Activated naive CD8-positive, alpha-beta T cell treated with anti-CD3 and anti-CD28 coated beads, Interleukin-2, amount 10 ng/mL, durations not matched to agents 7 days and 5 days (primary cell): ENCODE measurements at places on chromosomes 11 and 22. TPM values are rescaled to one million over a fixed set of nuclear protein-coding genes. Genes with fewer than 3 reads are reported as not detected.
A peak's percentile ranks its signal among the peaks of the same experiment; 100 is the strongest.

Gene ACTN3
- total RNA-seq, result not detected

GRCh38 chr11:23866641-23867040 lies 630.2 kb upstream of the LUZP2 start:
- H3K4me1 ChIP-seq, result no peaks in the 10 kb centered on the region
- no peaks in the 10 kb centered on the region for H3K36me3 ChIP-seq
- H3K4me3 ChIP-seq, result no peak overlapping the region
- no peak for DNase-seq

- no peak overlapping the region for H3K4me3 ChIP-seq
- H3K27ac ChIP-seq, result no peak overlapping the region
- no peaks in the 10 kb centered on the region for H3K36me3 ChIP-seq
Measured at GRCh38 chr11:69509381-69509780, 27.9 kb downstream of the LINC01488 start.

DNA sequence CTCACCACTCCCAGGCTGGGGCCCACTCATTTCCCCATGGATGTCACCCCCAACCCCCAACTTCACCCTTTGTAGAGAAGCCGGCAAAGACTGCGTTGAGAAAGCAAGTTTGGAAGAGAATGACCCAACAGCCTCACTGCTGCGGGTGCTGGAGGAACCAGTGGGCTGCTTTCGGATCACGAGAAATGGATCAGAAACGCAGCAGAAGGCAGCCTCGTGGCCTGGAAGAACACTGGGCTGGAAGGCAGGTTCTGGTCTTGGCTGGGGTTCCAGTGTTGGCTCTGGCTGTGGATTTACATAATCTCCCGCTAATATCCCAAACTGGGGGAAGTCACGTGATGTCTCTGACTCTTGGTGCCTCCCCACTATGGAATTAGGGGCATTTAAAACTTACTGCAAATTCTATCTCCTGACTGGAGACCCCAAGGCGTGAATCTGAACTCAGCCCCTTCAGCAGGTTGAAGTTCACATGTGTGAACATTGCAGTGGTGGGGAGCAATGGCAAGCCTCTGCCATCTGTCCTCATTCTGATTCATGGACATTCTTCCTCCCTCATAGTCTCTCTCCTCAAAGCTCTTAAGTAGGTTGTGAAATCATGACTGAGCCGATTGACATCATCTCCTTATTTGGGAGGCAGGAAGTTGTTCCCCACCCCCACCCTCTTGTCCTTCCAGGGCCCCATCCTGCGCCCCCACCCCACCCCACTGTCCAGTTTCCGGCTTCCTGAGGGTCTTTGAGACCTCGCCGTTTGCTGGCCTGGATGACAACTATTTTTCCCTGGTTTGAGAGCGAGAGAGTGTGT lies 37.0 kb upstream of the TIMP3 start:
- no peak overlapping the region for H3K27ac ChIP-seq
- H3K36me3 ChIP-seq, result no peaks in the 10 kb centered on the region
- H3K4me3 ChIP-seq, result no peak overlapping the region
- no peak for DNase-seq
- no peaks in the 10 kb centered on the region for H3K4me1 ChIP-seq

Gene APOL4
- 5.7 TPM for total RNA-seq

DNA sequence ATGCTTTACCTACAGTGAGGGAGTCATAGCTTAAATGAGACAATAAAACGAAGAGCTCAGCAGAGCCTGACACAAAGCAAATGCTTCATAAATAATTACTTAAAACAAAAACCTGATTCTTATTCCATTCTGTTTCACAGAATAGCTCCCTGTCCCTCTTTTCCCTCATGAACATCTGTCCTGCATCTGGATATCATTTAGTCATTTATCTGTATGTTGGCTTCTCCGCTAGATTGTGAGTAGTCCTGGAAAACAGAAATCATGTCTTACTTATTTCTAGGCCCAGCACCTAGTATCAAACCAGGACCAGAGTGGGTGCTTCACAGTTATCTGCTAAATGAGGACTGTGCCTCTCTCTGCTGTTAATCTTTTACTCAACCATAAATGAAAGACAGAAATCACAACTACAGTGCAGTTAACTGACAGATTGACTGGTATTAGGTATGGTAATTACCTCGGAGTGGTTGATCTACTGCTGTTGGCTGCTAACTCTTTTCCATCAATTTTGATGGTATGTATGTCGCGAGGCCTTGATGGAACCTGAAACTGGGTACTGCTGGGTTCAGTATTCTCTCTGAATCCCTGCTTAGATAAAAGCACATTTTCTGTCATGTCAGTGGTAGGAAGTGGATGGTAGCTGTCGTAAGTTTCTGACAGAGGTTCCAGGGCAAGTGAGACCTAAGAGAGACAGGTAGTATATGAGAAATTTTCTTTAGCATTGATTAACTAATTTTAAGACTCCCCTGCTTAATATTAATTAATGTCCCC lies 31.5 kb downstream of the C2CD3 start:
- no peaks in the 10 kb centered on the region for H3K4me1 ChIP-seq
- H3K36me3 ChIP-seq, result peaks cover 25% of the 10 kb centered on the region
- no peak for DNase-seq
- H3K27ac ChIP-seq, result no peak overlapping the region
- no peaks in the 10 kb centered on the region for H3K27me3 ChIP-seq

Gene PHF21B
- not detected for total RNA-seq

Gene TLCD5
- 0.86 TPM for total RNA-seq

DNA sequence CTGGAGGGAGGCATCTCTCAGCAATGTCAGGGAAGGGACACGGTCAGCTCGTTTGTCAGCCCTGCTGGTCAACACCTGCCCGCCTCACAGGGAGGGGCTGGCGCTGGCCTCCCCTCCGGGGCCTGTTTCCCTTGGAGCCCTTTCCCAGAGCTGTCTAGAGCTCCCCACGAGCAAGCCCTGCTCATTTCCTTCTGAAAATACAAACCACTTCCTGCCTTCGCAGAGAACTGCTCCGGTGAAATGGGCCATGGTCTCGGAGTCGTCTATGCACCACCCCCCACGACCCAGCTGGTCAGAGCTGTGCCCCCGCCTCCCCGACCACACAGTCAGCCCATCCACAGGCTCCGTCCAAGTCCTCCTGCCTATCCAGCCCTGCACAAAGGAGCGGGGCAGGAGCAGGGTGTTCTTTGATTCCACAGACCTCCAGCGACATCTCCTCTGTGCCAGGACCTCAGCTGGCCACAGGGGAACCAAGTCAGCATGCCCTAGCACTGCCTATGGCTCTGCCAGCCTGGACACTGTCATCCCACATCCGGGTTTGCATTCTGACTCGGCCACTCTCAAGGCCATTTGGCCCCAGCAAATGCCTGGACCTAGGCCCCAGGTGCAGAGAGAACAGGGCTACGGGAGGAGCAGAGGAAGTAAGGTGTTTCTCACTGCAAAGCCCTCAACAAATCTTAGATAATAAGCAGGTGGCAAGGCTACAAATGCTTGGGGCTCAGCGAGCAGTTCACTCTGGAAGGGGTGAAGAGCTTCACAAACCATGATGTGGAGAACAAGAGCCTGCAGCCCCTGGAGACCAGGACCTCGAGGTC lies 82.1 kb upstream of the WNT11 start:
- peak; percentile 61 for DNase-seq
- peak overlapping the region; percentile 95 for H3K27ac ChIP-seq
- peaks cover 40% of the 10 kb centered on the region for H3K4me1 ChIP-seq

- H3K4me3 ChIP-seq, result no peak within 1 kb of the TSS
- H3K4me1 ChIP-seq, result peaks cover 22% of the 10 kb centered on the region
- peaks cover 9% of the 10 kb centered on the region for H3K27me3 ChIP-seq
- H3K27ac ChIP-seq, result peak within 1 kb of the TSS; percentile 2
- DNase-seq, result no peak
- H3K36me3 ChIP-seq, result no peaks in the 10 kb centered on the region
Measured at GRCh38 chr22:26617271-26618199, at the start of gene CRYBB1. TSS of gene CRYBB1 (minus strand) at chr22:26618027. CDS start at chr22:26616319, 1,708 bp downstream.

Gene A4GALT
- not detected for total RNA-seq
